ENCODE measurements at places on chromosomes 3 and 15.

DNA sequence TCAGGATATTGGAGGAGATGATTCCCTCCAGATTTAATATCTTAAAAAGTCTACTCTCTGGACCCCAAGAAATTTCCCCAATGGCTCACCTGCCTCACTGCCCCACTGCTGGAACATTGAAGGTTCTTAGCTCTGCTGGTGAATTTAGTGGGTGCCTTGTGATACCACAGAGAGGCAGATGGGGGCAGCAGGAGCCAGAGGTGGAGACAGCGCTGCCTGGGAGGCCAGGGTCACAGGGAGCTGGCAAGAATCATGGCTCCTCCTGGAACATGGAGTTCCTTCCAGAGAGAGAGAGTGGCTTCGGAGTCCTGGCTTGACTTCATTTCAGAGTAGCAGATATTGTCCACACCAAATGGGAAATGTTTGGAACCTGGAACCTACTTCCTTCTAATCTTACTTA, 263.5 kb upstream of the CFAP20DC start:
- no peak for DNase-seq

DNA sequence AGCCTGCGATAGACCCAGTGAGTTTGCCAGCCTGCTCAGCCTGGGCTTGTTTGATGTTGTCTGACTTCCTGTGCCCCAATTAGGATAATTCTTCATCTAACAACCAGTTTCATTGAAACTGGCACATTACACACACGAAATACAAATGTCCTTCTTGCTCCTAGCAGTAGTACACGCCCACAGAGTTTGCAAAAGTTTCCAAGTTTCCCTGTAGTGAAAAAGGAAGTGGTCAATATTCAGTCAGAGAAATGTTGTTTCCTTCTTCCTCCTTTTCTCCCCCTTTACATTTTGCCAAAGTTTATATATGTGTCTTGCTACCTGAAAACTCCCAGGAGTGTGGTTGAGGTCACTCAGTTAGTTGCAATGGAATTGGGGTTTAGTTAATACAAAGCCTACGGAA, 58.4 kb upstream of the LRTM1 start:
- DNase-seq: no peak

GRCh38 chr3:136495213-136495612, 245.1 kb downstream of the PCCB start:
- DNase-seq: no peak

DNA sequence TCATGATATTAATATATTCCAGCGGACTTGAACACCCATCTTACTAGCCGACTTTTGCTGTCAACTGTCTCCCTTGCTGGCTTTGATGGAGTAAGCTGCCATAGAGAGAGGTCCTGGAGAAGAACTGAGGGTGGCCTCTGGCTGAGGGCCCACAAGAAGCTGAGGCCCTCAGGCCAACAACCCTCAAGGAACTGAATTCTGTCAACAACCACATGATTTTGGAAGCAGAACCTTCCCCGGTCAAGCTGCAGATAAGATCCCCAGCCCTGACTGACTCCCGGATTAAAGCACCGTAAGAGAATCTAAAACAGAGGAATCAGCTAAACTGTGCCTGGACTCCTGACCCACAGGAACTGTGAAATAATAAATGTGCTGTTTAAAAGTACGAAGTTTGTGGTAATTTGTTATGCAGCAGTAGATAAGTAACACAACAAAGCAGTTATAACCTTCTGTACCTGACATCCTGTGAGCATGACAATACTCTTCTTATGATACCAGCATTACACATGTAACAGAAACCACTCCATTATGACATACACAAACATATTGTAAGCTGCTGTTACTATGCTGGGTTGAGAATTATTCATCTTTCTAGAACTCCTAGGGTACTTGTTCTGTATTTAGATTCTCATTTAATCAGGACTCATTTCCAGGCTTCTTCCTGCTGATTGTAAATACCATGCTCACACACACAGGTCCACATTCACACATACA, 66.2 kb downstream of the HES1 start:
- no peak for DNase-seq

- no peak for DNase-seq
These were observed 15.5 kb downstream of the ZDHHC3 start for GRCh38 chr3:44960387-44961026.

- no peak for DNase-seq
These were observed 34.0 kb downstream of the RPLP1 start for GRCh38 chr15:69486481-69487110.

- no peak for DNase-seq
These were observed 85.5 kb downstream of the NCEH1 start for GRCh38 chr3:172625404-172625803.

DNA sequence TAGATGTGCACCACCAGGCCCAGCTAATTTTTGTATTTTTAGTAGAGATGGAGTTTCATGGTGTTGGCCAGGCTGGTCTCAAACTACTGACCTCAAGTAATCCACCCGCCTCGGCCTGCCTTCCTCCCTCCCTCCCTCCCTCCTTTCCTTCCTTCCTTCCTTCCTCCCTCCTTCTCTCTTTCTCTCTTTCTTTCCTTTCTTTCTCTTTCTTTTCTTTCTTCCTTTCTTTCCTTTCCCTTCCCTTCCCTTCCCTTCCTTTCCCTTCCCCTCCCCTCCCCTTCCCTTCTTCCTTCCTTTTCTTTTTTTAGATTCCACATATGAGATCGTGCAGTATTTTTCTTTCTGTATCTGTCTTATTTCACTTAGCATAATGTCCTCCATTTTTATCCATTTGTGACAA, 81.3 kb downstream of the FAM81A start:
- no peak for DNase-seq

DNA sequence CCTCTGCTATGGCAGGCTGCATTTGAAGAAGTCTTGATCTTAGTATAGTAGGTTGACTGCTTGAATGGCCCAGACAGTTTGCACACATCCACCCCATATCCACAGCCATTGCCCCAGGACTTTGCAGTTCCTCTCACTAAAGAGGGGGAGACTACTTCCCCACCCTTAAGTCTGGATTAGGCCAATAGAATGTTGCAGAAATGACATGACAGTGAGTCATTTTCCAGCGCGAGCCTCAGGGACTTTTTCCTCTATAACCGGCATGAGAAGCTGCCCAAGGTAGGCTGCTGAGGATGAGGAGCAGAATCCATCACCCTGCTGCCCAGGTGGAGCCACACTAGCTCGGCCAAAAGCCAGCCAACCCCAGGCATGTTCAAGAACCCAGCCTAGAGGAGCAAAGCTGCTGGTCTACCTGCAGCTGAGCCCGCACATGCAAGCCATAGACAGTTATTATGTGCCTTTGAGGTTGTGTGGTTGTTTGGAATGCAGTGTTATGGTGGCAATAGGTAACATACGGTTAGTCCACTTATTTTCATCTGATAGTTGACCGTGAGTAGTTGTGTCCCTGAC, 113.9 kb downstream of the TLE3 start:
- no peak for DNase-seq

GRCh38 chr3:28856796-28857195, 424.1 kb upstream of the RBMS3 start:
- DNase-seq: no peak

DNA sequence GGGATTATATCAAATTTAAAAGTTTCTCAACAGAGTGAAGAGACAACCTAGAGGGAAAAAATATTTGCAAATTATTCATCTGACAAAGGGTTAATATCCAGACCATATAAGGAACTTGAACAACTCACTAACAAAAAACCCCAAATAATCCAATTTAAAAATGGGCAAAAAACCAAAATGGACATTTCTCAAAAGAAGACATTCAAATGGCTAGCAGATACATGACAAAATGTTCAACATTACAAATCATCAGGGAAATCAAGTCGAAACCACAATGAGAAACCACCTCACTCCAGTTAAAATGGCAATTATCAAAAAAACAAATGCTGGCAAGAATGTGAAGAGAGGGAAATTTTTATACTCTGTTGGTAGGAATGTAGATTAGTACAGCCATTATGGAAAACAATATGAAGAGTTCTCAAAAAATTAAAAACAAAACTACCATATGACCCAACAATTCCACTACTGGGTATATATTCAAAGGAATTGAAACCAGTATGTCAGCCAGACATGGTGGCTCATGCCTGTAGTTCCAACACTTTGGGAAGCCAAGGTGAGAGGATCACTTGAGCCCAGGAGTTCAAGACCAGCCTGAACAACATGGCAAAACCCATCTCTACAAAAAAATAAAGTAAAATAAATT, 88.5 kb downstream of the CSNK1G1 start:
- DNase-seq: no peak

DNA sequence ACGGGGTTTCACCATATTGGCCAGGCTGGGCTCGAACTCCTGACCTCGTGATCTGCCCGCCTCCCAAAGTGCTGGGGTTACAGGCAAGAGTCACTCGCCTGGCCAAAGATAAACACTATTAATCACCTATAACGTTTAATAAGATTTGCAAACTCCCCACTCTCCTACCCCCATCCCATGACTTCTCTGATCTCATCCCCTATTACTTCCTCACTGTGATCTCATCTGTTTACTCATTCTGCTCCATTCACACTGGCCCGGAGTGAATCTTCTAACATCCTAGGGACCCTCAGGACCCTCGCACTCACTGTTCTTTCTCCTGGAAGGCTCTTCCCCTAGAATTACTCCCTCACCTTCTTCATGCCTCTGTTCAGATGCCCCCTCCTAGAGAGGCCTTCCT, 78.9 kb downstream of the DGKG start:
- no peak for DNase-seq

- DNase-seq: no peak
These were observed 7.5 kb downstream of the ZNF710 start for GRCh38 chr15:90008607-90009006.

DNA sequence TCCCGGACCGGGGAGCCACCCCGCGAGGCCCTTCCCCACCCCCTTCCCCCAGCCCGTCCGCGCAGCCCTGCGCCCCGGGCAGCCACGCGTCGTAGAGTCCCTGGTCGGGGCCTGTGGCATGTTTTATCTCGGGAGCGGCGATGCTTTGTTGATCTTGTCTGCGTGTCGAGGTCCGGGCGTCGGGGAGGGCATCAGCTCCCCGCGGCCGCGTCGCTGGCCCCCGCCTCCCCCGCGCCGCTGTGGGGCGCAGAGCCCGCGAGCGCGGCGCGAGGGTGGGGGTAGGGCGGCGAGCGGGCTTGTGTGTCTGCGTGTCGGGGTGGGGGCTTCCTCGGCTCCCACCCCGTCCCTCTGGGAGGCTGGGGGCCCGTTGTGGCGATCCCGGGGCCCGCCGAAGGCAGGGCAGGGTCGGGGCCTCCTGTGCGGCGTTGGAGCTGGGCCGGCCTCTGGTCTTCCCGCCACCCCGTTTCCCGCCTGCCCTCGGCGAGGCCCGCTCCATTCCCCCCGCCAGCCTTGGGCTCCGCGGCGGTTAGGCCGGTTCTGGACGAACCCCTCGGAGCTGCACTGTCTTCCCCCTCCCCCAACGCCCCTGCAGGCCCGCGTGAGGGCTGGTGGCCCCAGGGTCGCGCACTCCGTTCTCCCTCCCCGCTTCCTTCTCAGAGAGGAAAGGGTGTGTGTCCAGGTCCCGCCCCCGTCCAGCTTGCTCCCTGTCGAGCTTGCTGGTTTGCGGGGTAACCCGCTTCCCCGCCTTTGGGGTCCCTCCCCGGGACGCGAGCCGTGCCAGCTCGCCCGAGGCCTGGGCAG, 695 bp downstream of the GMPS start:
- peak; percentile 12 for DNase-seq

DNA sequence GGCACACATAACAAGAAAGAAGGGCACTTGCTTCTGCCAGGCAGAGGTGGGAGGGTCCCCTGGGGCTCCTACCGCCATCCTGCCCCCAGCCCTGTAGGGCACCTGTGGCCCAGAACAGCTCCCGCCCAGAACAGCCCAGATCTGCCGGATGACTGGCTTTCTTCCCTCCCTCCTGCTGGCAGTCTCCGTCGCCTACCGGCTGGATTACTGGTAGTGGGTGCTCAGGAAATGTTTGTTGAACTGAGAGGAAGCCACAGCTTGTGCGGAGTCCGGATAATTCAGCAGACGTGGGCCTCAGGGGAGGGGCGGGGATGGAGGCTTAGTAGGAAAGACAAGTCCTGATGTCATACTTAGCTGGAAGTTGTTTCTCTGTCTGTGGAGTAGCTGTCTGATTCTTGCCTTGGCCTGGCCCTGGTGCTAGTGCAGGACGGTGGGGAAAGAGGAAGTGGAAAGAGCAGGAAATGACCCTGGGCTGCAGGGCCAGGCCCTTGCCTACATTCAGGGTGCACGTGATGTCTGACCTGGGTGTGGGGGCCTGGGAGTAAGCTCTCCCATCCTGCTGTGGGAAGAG, 6.7 kb downstream of the CCDC9B start:
- no peak for DNase-seq

GRCh38 chr3:194067949-194068362, 68.0 kb upstream of the HES1 start:
- DNase-seq: no peak

DNA sequence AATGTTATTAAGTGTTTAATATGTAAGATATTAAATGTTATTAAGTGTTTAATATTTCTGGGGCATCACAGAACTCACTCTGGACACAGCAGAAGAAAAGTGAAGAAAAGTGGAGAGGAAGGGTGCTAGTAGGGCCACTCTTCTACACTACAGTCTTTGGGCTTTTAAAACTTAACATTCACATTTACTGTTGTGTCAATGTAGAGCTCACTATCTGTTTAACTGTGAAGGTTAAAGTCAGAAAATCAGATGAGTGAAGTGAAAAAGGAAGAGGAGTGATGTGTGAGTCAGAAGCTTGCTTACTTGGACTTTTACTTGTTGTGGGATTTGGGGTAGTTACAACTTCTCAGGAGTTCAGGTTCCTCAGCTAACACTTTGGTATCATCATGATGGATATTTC, 145.3 kb upstream of the DNAJC19 start:
- DNase-seq: no peak

DNA sequence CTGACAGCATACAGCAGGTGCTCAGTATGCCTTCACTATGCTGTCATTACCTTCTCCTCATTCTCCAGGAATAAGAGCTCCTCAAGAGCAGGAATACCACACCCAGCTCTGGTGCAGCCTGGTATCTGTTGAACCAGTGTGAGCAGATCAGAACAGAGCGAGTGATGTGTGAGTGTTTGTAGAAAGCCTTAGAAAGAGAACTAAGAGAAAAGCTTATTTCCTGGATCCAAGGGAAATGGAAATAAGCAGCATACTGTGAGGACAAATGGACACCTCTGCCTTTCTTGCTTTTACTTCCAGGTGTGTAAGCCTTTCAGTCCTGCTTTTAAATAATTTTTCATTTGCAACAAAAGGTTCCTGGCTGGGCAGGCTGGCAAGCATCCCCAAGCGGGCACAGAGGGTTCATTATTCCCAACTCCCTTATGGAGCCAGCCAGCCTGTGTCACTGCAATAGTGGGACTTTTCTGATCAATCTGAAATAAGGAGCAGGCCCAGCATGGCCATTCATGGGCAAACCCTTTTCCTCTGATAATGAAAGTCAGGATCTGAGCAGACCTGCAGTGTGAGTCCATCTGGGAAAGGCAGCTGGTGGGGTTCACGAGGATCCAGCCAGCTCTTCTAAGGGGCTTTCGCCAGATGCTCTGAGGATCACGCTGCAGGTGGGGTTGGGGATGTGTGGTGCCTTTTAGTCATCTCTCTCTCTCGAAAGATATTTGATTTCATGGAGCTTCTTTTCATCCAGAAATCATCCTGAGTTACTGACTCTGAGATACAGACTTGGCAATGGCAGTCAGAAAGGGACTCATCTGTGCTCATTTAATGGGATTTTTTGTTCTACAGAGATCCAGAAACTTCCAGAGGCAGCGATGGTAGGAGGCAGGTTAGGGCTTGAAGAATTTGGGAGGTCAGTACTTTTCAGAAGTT, 594.9 kb upstream of the CFAP20DC start:
- DNase-seq: no peak

Measured in stimulated activated CD8-positive, alpha-beta memory T cell treated with anti-CD3 and anti-CD28 coated beads, Interleukin-2, amount 100 ng/mL, for 1 hour (primary cell).